SJCRH30 (cell line): ENCODE measurements at places on chromosomes 3 and 15.

- no peak for DNase-seq
These were observed 12.5 kb downstream of the RAB27A start for GRCh38 chr15:55277116-55277564.

- no peak for DNase-seq
These were observed 109.4 kb upstream of the ATP11B start for GRCh38 chr3:182683858-182684257.

DNA sequence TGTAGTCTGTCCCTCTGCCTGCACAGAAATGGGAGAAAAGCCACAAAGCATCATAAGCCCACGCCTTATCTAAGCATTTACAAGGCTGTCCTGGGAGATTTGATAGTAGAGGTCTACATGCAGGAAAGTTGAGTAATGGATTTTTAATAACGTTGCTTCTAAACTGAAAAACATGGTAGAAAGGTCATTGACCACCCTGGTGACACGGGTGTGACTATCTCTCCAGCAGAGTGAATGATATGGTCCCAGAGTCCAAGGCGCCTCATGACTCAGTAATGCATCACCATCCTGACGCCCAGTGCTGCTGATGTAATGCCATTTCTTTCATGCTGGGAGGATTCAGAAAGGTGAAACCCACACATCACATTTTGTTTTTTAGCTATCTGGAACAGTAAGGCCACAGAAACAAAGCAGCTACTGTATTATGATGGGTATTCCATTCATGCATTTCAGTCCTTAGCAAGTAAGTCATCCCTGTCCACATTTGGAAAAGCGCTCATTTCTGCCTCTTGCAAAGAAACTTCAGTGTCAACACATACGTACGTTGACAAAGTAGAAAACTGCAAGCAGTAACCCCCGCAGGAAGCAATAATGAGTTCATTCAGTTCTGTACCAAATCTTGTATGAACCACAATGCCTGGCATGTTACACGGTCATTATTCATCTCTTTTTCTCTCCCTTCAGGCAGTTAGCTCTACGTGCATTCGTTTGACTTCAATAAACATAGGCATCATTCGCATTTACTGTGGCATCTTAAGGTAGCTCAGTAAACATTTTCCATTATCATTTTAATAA is 483.5 kb downstream of the GABRG3 start:
- DNase-seq, result no peak

GRCh38 chr3:180320631-180321030 is 281.3 kb upstream of the TTC14 start:
- no peak for DNase-seq

DNA sequence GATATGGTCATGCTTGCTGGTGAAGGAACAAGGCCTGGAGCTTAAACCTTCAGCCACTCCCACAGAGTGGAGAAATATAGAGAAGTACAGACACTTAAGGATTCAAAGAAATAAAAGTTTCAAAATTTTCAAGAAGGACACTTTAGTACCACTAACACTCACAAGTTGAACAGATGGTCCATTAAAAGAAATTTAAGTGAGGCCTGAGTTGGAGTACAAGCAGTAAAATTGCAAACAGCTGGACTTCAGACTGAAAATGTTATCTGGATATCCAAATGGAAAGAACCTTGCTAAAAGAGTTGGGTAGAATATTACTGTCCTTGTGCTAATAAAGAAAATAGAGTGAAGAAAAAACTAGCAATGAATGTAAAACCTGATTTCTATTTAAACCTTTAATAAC is 397.1 kb upstream of the KCNMB2 start:
- DNase-seq, result no peak

- no peak for DNase-seq
These were observed 125.1 kb upstream of the ZBTB20 start for GRCh38 chr3:115272036-115272824.

DNA sequence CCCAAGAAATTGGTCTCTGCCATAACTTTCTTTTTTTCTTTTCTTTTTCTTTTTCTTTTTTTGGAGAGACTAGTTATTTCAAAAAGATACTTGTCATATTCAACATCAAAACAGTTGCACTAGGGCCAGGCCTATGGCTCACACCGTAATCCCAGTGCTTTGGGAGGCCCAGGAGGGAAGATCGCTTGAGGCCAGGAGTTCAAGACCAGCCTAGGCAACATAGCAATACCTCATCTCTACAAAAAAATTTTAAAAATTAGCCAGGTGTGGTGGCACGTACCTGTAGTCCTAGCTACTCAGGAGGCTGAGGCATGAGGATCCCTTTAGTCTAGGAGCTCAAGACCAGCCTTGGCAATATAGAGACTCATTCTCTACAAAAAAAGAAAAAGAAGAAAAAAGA is 49.0 kb upstream of the GNB5 start:
- DNase-seq, result no peak

DNA sequence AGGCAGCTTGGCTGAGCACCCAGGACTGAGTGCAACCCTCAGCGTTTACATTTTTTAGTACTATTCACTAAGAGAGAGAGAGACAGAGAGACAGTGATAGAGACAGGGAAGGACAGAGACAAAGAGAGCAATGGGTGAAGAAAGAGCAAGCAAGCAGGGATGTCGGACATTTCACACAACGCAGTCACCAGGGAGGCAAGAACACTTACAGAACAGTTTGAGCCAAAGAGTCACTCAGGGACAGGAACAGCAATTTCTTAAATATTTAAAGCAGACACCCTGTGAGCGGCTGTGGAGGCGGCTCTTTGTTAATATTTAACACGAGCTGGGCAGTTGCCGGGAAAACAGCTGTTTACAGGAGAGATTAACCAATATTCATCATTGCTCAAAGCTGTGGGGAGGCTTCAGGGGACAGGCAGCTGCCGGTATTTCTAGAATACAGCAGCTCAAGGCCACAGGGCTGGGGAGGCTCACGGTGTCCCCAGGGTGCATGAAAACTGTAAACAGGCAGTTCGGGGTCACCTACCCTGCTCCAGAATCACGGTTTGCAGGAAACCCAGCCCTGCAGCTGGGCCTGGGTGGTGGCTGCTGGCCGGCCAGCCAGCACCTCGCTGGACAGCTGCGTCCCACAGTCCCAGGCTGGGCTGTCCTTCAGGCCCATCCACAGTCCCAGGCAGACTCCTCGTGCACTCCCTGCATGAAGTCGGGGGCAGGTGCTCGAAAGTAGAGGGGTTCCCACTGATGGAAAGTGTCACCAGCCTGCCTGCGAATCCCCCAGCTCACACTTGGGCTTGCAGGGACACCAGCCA is 38.8 kb upstream of the PCSK6 start:
- peak; percentile 59 for DNase-seq

- no peak for DNase-seq
These were observed 111.3 kb upstream of the SLC7A14 start for GRCh38 chr3:170697131-170697530.

DNA sequence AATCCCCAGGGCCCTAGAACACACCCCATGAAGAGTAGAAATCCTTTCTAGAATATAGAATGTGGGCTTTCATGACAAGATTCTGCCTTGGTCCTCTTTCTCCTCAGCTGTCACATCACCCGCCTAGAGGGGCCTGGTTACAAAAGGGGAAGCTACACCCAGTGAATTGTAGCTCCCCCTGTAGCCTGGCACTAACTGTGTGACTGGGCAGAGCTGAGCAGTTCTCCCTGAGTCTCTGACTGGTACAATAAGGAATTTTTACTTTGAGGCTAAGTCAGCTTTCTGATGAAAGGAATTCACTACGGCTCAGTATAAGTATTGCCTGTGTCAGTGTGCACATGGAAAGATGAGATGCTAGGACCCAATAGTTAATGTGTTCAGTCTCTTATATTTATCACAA is 28.7 kb upstream of the ZNF148 start:
- DNase-seq, result no peak

DNA sequence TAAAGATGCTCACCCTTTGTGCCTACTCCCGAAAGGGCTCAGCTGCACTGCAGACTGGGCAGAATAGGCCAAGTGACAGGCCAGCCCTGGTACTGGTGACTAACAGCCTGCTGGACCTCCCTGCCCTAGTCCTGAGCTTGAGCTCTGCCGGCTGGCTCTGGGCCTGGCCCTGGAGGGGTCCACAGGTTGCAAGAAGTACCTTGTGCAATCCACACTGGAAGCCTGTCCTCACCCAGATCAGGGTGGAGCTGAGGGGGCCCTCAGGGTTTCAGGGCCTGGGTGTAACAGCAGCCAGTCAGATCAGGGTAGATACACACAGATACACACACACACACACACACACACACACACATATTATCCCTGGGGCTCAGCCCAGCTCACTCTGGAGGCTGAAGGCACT is 27.3 kb upstream of the PLA2G4D start:
- no peak for DNase-seq

DNA sequence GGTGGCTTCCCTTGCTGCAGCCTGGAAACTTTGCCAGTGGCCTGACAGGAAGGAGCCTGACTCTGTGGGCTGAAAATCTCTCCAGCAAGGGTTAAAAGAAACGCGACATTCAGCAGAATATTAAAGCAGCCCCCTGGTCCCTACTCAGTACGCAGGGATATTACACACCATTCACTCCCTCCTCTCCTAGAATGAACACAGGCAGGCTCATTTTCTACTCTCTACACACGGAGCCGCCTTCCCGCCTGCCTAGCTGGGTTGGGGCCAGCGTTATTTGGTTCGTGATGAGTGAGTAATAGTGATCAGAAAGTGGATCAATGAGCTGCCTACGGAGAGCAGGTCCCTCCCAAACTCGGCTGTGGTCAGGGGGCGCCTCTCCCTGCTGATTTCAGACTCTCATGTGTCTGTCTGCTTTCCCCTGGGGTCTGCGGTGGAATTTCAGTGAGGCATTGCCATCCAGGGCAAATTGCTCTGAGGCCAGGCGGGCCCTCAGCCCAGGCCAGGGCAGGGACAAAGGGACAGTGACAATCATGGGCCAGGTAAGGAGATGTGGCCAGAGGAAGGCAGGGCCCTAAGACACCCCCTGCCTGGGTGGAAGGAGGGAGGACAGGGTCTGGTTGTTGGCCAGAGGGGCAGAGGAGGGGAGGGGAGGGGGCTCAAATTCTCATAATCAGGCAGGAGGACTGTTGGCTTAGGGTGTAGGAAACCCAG is 2.8 kb downstream of the EPHB1 start:
- no peak for DNase-seq

DNA sequence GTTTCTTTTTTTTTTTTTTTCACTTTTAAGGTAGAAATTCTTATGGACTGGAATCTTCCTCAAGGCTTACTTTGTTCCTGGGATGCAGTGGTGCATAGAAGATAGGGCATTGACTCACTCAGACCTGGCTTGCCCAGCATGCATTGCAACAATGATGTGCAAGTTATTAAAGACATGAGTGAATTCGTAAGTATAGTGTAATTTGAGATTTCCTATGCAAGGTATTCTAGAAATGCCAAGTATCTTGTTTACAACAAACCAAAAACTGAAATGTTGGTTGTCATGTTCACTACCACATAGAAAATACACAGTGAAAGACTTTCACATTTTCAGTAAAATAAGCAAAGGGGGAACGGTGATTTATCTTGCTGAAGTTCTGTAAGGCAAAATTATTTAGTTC is 56.5 kb upstream of the FNDC3B start:
- DNase-seq, result no peak

DNA sequence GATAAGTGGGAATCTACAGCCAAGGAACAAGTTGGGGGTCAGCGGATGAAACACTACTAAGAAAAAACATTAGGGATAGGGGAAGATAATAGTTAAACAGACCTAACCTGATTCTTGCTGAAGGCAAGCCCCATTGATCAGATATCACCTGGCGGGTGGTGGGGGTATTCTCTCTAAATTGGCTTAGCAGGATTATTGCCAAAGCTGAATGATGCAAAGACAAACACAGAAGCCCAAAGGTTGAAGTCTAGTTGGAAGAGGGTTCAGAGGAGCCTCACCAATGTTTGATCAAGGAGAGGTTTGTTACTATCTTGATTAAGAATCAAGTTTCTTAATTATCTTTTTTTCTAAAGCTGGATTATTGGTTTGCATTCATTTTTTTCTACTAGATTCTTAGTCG is 371.9 kb upstream of the CNTN4 start:
- DNase-seq, result no peak
